ENCODE measurements at places on chromosomes 4 and X.

DNA sequence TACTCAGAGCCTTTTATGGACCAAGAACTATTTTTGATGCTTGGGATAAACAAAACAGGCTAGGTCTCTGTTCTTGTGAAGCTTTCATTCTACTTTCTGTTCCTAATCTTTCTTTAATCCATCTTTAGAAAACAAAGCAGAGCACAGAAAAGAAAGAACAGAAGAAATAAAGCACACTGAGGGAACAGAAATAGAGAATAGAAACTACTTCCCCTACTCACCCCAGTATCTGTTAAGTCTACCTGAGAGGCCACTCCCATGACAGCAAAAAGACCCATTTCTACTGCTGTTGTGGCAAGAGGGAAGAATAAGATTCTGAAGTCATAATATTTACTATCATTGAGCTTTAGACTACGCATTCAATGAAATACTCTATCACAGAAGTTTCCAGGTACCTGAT, 9.2 kb downstream of the RFC1 start:
- DNase-seq, result no peak

DNA sequence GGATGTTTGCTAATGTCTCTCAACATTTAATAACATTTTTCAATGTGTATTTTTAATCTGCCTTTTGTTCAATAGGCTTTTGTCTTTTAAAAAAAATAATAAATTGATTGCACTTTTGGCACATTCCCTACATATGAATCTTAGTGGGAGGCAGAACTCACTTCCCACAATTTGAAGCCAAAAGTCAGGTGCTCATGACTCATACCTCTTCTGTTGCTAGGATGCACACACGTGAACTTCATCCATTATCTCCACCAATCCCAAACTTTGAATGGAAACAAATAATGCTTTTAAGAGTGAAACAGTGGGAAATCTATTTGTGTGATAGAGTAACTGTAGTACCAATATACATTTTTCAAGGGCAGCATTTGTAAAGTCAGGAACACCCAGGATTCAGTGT, 260.5 kb downstream of the IQCM start:
- DNase-seq, result no peak

GRCh38 chr4:7266525-7267292, 74.4 kb downstream of the SORCS2 start:
- DNase-seq, result no peak

GRCh38 chrX:7316887-7317286, 168.9 kb upstream of the PUDP start:
- no peak for DNase-seq

DNA sequence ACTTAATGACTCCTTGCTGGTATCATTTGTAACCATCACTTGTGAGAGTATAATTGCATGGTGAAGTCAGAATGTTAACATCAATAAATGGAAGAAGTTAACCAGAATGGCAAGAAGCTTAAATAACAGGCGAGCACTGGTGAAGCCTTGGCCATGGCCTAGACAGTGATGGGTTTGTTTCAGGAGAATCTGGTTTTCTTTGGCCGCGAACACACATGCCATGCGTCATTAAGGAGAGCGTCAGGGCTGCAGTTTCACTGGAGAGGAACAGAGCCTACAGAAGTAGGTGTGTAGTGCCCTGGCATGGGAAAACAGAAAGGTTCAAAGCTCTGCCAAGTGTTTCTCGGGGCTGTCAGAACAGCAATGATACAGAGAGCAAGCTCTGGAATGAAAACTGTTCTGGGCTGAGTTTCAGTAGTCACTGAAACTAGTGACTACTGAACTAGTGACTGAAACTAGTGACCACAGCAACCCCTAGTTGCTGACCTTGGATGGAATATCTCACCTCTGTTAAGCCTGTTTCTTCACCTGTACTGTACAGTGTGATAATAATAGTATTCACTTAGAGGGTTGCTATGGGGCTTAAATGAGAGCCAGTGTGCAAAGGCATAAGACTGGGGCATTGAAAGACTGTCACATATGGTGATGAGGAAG, 93.8 kb downstream of the C4orf51 start:
- no peak for DNase-seq

DNA sequence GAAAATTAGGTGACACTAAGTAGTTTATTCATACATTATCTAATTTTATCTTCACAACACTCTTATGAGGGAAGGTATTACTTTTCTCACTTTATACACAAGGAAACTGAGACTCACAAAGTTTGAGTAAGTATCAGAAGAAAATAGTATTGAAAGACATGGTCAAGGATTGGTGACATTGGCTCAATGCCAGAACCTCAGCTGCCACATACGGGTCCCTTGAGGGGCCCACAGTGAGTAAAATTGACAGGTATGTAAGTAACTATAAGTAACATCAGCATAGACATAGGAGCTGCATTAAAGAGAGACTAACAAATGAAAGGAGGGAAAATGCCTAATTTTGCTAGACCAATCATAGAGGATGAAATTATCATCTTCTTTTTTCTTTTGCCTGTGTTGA, 134.1 kb downstream of the COX18 start:
- DNase-seq, result no peak

- DNase-seq, result no peak
Observed at GRCh38 chr4:102438396-102439235, 62.5 kb upstream of the NFKB1 start.

DNA sequence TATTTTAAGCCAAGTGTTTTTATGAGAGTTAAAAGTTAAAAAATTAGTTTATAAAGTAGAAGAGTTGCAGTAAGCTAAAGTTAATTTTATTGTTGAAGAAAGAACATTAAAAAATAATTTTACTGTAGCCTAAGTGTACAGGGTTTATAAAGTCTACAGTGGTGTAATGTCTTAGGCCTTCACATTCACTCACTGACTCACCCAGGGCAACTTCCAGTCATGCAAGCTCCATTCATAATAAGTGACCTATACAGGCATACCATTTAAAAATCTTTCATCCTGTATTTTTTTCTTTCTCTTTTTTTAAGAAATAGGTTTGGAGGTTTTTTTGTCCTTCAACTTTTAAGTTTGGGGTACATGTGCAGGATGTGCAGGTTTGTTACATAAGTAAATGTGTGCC, 87.9 kb upstream of the NR3C2 start:
- DNase-seq, result no peak

GRCh38 chr4:143207555-143207954, 22.8 kb downstream of the USP38 start:
- DNase-seq, result no peak

Data from NCI-H2081 (cell line).